Pons (tissue), 1 donor: ENCODE measurements at places on chromosomes 6 and 20.

DNA sequence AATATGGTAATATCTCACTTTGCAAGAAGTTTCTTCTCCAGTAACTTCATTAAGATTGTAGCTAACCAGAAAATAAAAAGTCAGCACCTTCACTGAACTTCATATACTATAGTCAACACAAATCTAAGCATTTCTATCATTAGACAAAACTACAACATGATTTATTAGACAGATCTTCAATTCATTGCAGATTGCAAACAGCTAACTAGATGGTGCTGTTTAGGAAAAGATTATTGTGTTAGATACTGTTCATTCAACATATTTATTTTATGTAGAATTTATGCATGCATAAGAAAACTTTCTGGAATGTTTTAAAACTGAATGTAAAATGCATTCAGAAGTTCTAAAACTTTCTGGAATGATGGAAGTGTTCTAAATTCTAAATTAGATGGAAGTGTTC, 442.1 kb downstream of the HTR1B start:
- no peak for DNase-seq

GRCh38 chr20:52972190-52972937, at the start of gene TSHZ2:
Gene TSHZ2, plus strand, starts transcription at chr20:52972358. Its CDS starts 936 bp downstream, at chr20:52973294.
- no peak for DNase-seq

DNA sequence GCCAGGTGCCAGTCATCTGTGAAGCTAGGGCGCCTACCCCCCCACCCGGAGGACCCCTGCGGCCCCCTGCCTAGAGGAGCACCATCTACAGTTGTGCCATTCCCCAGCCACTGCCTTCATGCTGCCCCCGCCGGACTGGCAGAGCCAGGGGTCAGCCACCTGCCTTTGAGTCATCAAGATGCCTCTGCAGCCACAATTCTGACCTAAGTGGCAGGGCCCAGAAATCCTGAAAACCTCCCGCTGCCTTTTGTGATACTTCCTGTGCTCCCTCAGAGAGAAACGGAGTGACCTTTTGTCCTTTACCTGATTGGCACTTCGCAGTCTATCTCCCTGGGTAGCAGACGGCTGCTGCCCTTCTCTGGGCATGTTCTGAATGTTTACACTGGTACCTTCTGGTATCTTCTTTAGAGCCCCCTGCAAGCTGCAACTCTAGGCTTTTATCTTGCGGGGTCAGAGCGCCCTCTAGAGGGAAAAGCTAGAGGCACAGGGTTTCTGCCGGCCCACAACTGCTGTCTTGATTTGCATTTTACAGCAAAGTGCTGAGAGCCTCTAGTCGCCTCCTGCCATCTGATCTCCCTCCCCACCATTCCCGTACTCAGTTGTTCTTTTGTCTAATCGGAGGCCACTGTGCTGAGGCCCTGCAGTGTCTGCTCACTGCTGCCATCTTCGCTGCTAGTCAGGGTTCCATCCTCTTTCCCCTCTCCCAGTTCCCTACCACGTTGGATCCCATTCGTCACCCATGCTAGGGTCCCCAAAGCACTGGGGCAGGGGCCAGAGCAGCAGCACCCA, 26.9 kb downstream of the SPATA2 start:
- peak; percentile 95 for DNase-seq

- DNase-seq: no peak
Measured at GRCh38 chr20:19809505-19809904, 51.4 kb downstream of the RIN2 start.

DNA sequence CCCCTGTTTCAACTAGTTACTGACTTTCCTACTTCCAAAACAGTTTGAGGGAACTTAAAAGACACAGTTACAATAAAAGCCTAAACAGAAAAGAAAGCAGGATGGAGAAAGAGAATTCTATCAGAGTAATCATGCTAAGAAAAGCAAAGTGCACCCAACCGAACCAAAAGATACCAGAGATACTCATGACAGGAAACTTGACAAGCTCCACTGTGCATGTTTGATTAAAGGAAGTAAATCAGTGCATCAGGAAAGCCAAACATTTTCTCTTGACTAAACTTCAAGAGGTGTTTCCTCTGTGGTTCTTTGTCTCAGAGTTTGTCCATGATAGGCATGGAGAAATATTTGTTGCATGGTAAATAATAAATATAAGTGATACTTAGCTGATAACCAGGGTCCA, 138.9 kb downstream of the PACRG start:
- DNase-seq: no peak

DNA sequence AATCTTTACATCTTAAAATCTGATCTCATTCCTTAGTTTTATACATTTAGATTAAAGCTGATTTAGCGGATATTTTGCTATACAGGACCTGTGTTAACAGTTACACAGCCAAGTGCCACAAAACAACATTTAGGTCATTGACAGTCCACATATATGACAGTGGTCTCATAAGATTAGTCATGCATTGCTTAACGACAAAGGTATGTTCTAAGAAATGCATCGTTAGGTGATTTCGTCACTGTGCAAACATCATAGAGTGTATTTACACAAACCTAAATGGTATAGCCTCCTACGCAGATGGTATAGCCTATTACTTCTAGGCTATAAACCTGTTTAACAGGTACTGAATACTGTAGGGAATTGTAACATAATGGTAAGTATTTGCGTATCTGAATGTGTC, 21.6 kb downstream of the ADGRG6 start:
- no peak for DNase-seq

GRCh38 chr6:134315974-134316441, 1.9 kb downstream of the SGK1 start:
- DNase-seq: peak; percentile 84

DNA sequence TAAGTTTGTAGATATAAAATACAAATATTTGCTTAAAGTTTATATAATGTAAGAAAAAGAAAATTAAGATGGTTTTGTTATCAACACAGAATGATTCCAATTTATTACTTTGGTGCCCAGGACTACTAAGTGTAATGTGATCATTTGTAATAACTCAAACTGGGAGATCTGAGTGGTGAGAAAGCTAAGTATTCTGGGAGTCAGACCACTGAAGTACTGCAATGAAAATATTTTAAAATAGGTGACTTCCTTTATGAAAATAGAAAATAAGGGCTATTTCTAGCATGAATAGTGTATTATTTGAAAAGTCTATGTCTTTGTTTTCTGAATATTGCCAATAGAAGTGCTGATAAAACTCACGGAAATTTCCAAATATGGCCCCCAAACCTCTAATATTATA, 305.6 kb upstream of the MAN1A1 start:
- DNase-seq: no peak

- no peak for DNase-seq
Measured at GRCh38 chr6:143023695-143024094, 37.0 kb upstream of the AIG1 start.

GRCh38 chr6:26243752-26244151, 121.2 kb upstream of the BTN3A2 start:
- no peak for DNase-seq

- DNase-seq: no peak
Measured at GRCh38 chr20:44091026-44091425, 96.0 kb downstream of the JPH2 start.

DNA sequence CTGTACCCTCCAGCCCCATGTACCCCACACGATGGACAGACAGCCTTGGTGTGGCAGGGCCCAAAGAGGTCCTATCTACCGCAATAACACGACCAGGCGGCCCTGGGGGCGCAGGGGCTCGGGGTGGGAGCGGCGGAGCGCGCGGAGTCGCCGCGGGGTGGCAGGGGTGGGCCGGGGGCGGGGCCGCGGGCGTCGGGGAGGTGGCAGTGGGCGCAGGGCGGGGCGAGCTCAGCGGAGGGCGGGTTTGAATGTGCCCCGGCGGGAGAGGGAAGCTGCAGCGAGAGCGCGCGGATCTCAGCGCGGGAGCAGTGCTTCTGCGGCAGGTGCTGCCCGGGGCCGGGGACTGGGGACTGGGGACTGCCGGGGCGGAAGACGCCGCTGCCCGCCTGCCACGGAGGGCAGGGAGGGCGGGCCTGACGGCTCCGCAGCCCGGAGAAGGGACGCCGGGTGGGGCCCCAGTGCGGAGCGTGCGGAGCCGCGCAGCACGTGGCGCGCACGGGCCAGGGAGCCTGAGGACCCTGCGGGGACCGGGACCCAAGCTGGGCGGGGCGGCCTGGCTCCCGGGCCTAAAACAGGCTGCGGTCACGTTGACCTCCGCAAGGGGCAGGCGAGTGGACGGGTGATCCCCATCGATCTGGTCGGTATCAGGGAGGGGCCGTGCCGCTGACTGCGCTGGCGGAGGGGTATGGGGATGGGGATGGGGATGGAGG, at the start of gene SLC29A1:
Gene SLC29A1, plus strand, starts transcription at position 277 of the 710 bp plus-strand sequence. CDS start 3,719 bp downstream, outside the sequence.
- no peak for DNase-seq

DNA sequence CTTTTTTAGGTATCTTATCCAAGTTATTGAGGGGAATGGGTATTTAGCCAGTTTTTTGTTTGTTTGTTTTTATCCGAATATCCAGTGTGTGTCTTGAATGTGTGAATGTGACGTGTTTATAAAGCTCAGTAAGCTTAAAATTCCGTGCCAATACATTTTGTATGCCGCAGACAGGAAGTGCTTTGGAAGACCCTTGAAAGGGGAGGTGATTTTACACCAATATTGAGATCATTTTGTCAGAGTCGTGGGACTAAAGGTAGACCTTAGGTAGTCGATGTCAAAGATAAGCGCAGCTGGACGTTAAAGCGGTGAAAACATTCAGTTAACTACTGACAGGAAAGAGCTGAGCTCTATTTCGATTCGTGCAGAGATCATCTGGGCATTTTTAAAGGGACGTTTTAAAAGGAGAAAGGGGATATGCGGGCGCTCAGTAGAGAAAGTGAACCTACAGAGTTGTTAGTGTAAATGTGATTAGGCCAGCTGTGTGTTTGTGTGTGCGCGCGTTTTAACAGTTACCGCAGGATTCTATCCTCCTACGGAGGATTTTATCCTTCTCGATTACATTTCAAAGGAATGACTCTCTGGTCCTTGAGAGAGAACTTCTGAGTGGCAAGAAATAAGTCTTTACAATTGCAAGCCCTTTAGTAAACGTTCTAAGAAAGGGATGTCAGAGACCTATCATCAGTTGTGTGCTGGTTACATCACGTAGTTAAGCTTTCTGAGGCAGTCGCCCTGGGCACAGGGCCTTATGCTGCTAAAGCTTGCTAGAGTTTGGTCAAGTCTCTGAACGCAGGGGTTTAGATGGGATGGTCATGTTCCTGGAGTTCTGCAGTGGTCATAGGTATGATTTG, 625 bp upstream of the ECHDC1 start:
- peak; percentile 42 for DNase-seq

DNA sequence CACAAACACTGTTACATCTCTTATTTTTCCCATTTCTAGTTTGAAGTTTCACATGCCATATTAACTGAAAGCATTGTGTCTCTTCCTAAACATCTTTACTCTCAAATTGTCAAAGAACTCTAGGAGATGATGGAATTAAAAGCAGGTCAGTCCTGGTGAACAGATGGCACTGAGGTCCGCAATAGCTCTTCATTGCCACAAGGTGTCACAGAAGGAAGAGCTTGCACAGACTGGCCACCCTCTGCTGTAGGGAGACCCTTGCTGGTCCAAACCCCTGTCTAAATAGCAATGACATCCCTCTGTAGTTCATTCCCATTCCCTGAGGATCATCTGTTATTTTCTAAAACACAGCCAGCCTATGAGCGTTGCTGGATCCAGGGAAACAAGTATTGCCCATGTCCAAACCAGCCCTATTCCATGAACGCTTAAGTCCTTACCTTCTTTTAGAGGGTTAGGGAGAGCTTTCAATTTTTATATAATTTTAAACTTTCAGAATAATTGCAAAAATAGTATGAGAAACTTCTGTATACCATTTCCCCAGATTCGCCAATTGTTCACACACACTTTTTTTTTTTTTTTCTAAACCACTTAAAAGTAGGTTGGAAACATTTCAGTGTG, 10.1 kb upstream of the HDAC2 start:
- DNase-seq: no peak

DNA sequence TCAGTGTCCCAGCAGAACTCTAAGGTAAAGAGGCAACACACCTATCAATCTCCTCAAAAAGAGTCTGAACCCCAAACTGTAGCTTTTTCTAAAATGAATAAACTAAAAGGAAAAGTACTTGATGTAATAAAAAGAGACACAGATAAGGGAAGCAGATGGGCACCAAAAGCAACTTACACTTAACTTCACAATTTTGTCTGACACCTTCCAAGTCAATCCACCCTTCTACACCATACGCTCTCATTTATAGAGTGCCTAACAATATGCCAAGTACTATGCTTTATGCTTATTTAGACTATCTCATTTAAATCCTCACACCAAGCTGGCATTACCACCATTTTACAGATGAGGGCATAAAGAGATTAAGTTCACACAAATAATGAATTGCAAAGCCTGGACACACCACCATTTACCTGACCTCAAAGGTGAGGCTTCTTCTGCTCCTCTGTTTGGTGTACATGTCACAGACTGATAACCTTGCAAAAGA, 90.6 kb upstream of the DST start:
- DNase-seq: no peak

GRCh38 chr20:24611360-24612140, 142.1 kb downstream of the SYNDIG1 start:
- DNase-seq: no peak

- DNase-seq: no peak
Measured at GRCh38 chr20:51570739-51571459, 28.4 kb upstream of the NFATC2 start.

GRCh38 chr6:115634131-115634530, 426.6 kb downstream of the FRK start:
- no peak for DNase-seq

- peak; percentile 92 for DNase-seq
Measured at GRCh38 chr6:143575440-143575839, 63.9 kb upstream of the FUCA2 start.

DNA sequence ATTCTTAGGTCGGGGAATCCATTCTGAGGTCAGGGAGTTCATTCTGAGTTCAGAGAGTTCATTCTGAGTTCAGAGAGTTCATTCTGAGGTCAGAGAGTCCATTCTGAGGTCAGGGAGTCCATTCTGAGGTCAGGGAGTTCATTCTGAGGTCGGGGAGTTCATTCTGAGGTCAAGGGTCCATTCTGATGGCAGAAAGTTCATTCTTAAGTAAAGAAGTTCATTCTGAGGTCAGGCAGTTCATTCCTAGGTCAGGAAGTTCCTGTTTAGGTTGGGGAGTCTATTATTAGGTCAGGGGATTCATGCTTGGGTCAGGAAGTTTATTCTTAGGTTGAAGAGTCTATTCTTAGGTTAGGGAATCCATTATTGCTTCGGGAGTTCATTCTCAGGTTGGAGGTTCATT, 16.5 kb upstream of the NXT1 start:
- DNase-seq: no peak

GRCh38 chr20:33280000-33280680, 2.9 kb upstream of the BPIFB1 start:
- DNase-seq: no peak

- DNase-seq: no peak
Measured at GRCh38 chr20:38810926-38811630, 5.6 kb downstream of the PPP1R16B start.
